ENCODE measurements at places on chromosomes 3 and 15.

- DNase-seq, result no peak
These were observed 84.2 kb downstream of the HMG20A start for GRCh38 chr15:77504871-77505270.

DNA sequence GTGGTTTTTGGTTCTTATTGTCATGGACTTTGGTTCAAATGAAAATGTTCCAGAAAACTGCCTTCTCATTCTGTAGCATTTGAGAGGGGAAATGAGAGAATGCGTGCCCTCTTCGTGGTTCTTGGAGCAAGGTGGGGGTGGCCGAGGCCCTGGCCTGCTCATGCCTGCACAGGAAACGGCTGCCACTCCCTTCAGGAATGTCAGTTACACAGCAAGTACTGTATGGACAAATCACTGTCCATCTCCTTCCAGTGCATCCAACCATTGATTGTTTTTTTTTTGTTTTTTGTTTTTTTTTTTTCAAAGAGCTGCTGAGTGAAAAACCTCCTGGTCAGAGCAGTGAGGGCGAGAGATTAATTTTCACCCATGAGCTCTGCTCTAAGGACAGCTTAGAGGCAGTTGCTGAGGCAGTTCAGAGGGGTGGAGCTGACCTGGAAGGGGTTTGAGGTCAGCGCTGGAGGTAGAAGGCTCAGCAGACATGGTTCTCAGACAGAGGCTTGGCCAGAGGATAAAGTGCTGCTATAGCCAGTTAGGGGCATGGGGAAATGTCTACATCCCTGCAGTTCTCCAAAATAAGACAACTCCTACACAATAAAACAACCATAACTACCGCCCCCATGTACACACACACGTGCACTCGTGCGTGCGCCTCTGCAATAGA lies 20.2 kb upstream of the KIF23 start:
- no peak for DNase-seq

- DNase-seq, result no peak
These were observed 98.9 kb downstream of the HMG20A start for GRCh38 chr15:77519540-77519939.

DNA sequence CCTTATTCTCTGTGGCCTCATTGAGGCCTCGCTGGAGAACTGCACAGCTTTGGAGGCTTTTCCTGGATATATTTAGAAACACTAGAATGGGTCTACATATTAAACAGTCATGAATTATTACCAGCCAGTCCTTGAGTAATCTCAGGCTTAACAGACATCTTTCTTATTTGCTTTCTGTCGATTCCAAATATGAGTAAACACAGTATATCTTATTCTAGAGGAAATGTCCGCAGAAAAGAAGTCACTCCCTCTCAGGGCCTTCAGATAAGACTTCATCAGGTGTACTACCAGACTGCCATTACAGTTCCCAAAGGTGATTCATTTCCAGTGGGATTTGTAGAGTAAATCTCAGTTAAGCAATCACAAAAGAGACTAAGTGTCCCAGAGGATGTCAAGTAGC lies 310.7 kb downstream of the RBMS3 start:
- no peak for DNase-seq

DNA sequence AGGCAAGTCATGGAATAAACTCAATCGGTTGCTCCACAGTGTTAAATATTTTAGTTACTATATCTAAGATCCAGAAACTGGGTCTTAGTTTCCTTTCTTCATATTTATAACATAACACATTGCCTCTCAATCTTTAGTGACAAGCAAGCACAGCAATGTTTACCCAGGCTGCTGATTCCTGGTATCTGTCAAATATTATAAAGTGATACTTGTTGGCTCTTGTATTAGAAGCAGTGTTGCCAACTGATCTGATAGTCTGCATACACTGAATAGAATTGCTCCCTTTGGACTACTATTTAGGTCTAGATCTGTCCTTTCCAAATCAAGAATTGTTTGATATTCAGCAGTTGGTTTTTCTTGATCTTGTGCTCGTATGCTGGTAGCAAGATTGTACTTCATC lies 7.2 kb upstream of the HHLA2 start:
- DNase-seq, result no peak

GRCh38 chr3:79052054-79052681 lies 715.6 kb downstream of the ROBO1 start:
- DNase-seq, result no peak

DNA sequence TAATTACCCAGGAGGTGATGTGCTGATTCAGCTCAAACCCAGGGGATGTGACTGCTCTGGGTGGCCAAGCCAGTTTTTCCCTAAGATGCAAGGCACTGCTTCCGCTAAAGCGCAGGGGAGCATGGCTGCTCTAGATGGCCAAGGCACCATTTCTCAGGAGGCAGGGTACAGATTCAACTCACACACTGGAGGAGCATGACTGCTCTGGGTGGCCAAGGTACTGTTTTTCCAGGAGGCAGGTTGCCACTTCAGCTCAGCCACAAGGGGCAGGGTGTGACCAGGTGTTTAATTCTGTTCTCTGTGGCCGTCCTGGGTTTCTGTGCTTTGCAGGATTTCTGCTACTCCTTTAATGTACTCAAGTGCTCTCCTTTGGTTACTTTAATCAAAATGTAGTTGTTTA lies 659.3 kb upstream of the ARRDC4 start:
- DNase-seq, result no peak

GRCh38 chr15:98941595-98942255 lies 65.9 kb downstream of the PGPEP1L start:
- no peak for DNase-seq

DNA sequence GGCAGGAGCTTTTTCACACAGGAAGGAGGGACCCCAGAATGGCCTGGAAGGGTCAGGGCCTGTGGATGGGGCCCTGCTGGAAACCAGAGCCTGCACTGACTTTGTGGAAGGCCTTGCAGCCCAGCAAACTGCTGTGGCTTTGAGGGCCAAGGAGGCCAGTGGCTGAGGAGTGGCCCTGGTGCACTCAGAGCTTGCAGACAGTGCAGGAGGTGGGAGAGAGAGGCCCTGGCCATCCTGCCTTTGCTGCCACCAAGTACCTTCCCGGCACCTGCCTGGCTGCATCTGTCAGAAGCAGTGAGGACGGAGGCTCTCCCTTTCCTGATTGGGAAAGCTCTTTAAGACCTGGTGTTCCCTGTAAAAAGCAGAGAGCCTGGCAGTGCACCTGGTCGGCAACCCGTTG lies 6.4 kb downstream of the PSTPIP1 start:
- no peak for DNase-seq

GRCh38 chr15:48283396-48284145 lies 47.7 kb upstream of the DUT start:
- no peak for DNase-seq

DNA sequence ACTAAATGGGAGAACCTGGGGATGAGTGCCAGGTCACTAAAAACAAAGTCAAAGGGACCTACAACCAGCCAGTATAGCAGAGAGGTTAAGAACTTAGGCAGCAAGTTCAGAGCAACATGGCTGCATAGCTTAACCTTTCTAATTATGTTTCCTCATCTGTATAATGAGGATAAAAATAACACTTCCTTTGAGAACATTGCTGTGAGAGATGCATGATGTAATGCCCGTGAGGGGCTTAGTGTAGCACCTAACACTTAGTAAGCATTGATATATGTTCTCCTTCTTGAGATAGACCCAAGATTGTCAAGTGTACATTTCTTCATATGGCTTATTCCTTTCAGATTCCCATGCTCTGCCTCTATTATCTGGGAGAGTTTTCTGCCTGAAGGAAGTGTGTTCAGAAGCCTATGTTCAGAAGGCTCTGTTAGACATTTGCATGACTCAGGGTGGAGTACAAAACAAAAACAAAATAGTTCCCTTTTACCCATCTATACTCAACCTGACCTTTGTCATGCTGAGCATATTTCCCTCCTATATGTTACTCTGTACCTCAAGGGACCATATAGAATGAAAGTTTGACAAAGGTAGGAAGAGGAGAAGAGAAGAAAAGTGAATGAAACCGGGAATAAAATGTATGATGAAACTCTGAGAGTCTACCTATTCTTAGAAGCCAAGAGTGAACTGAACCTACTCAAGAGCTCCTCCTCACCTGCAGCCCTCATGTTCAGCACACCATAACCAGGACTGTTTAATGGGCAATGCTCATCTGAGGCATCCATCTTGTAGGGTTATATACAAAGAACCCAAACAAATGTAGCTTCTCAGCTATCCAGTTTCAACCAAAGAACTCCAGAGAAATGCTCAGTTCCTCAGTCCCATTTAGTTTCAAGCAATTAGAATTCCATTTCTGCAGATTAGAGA lies 70.7 kb upstream of the KCNMB2 start:
- no peak for DNase-seq

DNA sequence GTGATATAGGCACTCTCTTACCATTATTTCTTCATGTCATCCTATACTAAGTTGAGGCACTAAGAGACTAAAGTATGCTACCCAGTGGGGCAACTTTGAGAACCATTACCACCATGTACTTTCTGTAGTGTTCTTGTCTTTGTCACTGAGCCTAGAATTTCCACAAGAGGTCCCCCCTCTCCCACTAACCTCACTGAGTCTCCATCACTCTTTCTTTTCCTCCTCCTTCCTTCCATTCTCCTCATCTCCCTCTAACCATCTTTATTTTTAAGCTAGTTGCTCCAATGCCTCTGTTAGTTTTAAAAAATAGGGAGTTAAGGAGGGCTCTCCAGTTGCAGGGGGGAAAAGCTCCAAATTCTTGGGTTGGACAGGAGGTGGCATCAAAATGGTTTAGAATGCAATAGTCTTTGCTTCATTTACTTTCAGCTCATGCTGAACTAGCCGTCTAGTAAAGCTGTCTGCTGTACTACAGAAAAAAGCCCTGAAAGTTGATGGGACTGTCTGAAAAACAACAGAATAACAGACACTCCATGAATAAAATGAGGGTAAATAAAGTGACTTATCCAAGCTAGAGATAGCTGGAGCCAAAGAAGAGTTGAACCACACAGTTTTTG lies 85.1 kb upstream of the MYRIP start:
- no peak for DNase-seq

DNA sequence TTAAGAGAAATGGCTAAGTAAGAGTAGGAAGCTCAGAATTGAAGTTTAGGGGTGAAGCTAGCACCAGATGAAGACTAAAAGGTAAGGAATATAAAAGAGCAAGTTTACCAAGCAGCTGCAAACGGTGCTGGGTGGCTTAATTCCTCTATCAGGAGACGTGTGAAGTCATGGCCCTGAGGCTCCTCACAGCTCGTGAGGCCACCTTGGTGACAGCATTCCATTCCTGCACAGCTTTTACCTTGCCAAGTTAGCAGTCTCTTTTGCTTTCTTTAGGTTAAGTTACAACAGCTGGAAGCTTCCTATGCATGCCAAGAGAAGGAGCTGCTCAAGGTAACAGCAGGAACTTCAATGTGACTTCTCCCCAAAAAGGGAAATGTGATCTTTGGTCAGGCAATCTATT lies 6.4 kb downstream of the TMCO5A start:
- DNase-seq, result no peak

- peak; percentile 63 for DNase-seq
These were observed 263.9 kb upstream of the TGFBR2 start for GRCh38 chr3:30342318-30343060.

GRCh38 chr3:23987356-23987755 lies 42.3 kb downstream of the NR1D2 start:
- DNase-seq, result no peak
